ENCODE measurements at places on chromosomes 1 and 21.

DNA sequence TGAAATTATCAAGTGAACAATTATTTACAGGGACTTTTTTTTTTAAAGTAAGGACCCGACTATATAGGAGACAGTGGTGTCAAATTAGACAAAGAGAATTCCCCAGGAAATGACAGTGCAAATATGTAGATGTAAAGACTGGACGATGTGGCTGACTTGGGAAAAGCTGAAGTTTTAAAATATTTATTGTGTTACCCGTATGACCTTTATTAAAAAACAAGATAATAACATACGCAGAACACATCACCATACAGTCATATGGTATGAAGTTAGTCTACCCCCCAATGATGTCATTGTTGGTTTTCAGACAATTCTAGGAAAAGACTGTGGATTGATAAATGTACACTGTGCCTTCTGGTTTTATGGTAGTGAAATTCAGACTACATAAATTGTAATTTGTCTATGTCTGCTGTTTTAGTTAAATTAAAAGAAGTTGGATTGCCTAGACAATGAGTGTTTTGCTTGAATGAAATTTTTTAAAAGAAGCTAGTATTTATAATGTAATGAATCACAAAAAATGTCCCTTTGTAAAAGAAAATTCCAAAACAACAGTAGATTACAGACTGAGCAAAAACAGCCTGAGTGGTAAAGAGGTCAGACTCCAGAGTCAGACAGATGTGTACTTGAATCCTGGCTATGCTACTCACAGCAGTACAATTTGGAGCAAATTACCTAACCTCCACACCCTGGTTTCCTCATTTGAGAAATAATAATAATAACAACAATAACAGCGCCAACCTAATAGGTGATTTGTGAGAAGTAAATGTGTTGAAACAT, 15.5 kb upstream of the PDC start:
- no peak for DNase-seq

DNA sequence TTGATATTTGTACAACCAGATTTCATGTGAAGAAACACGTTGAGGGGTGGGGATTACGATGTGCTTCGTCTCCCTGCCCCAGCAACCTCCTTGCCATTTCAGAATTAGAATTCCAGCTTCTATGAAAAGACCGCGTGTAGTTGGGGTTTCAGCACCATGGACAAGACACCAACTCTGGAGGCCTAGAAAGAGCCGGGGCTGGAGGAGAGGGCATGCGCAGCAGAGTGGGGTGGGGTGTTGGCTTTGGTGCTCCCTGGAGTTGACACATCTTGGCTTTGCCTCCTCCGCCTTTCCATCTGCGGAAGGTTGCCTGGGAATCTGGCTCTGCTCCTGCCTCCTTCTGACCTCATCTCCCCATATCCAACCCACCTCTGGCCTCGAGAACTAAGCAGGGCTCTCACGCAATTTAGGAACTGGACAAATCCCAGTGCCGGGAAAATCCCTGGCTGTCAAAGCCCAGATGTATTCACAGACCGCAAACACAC, 11.8 kb downstream of the HTR6 start:
- DNase-seq = no peak

DNA sequence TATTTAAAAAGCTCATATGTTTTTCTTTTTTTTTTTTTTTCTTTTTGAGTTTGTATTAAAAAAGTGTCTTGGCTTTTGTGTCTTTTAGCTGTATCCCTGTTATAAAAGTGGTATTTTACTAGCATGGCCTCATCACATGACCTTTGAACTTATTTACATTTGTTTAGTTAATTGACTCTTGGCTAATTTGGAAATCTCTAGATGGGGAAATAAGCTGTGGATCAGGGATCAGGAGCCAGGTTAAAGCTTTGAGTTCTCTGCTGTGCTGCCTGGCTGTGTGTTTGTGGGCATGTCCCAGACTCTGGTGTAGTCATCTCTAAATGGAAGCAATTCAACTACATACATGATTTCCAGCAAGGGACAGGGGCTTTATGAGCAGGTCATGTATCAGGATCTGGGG, 56.5 kb downstream of the HHAT start:
- no peak for DNase-seq

GRCh38 chr1:98940722-98941079, 64.0 kb downstream of the PLPPR5 start:
- no peak for DNase-seq

GRCh38 chr1:28898405-28898881, 15.9 kb upstream of the EPB41 start:
- DNase-seq = no peak

DNA sequence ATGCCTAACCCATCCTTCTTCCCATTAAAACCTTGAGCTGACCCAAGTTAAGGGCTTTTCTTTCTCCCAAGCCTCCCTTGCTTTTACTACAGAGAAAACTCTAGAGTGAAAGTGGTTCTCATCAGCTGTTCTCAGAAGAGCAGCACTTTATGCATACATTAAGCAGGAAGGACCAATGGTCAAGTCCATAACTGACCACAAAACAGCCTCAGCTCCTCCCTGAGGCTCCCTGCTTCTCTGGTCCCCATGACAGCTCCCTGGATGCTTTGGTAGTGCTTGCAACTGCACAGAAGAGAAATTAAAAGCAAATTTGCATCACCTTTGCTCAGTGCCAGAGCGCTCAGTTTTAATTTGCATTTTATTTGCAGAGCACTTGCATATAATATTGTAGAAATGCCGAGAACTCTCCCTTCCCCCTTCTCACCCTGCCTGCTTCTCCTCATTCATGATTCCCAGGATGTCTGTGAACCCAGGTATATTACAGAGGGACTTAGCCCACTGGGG, 56.1 kb downstream of the LMX1A start:
- DNase-seq = no peak

DNA sequence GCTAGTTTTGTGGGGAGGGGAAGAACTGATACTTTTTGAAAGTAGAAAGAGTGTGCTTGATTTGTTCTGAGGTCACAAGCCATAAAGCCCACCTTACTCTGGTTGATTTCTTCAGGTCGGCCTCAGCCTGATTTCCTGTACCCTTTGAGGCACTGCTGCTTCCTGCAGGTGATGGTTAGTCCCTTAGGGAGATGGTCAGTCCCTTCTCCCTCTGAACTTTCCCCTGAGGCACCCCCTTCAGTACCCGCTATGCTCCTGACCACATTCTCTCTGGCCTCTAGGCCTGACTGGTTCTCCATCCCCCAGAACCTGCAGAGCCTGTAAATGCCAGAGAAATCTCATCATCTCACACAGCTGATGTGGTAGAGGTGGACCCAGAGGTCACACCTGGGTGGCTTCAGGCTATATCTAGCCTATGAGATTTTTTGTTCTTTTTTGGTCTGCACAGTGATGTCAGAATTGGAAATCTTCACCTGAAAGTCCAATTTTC, 15.0 kb upstream of the ID3 start:
- DNase-seq = no peak

GRCh38 chr1:36199934-36200741, 24.1 kb upstream of the THRAP3 start:
- DNase-seq = no peak

GRCh38 chr1:23436520-23437354, 12.2 kb upstream of the TCEA3 start:
- peak; percentile 36 for DNase-seq

DNA sequence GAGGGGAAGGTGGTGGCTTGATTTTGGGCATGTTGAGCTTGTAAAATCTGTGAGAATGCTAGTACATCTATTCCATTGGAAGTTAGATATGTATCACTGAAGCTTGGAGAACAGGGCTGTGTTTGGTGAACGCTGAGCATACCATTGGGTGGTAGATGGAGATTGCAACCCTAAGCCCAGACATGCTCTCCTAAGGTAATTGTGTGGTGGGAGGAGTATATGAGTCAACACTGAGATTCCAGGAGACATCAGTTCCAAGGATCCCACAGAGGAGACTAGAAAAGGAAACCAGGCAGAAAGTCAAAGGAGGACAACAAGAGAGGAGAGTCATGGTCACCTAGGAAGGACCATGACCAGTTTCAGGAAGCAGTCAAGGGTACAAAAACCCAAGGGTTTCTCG, 60.4 kb downstream of the KIF21B start:
- DNase-seq = no peak

DNA sequence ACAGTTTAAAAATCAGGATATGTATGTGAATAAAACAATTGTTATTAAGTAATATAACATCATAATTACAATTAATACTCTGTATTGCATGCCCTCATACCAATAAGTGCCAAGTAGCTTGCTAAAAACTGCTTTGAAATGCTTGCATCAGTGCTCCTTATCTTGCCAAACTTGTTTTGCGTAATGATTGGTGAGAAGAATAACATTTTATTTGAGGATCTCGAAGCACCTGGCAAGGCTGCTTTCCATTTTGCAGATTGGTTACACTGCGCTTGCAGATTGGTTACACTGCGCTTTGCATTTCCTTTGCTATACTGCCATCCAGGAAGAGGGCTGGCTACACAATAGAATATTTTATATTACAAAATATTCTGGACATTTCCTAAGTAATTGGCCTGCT, 1.7 kb upstream of the PBX1 start:
- DNase-seq = no peak

DNA sequence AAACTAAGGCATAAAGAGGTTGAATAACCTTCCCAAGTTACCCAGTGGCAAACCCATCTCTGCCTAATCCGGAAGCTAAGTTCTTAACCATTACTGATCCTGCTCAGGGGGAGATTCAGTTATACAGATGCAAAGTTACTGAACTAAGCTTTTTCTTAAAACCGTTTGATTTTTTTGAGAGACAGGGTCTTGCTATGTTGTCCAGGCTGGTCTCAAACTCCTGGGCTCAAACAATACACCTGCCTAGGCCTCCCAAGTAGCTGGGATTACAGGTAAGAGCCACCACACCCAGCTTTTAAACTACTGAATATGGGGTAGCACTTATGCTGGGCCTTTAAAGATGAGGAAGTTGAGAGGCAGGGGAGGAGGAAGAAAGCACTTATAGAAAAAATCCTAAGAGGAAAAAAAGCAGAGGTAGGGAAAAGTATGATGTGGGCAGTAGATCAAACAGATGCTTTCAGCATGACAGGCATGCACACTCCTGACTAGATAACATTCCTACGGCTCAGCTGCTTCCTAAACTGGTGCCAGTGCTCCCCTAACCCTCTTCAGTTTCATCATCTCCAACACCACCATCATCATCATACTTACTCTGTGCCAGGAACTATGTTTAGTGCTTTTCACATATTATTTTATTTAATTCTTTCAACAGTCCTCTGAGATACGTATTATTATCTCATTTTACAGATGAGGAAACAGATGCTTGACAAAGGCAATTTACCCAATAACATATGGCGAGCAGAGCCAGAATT, 5.8 kb downstream of the PAFAH2 start:
- DNase-seq = no peak

GRCh38 chr1:145995148-145995881, 1.1 kb downstream of the TXNIP start:
- DNase-seq = no peak

DNA sequence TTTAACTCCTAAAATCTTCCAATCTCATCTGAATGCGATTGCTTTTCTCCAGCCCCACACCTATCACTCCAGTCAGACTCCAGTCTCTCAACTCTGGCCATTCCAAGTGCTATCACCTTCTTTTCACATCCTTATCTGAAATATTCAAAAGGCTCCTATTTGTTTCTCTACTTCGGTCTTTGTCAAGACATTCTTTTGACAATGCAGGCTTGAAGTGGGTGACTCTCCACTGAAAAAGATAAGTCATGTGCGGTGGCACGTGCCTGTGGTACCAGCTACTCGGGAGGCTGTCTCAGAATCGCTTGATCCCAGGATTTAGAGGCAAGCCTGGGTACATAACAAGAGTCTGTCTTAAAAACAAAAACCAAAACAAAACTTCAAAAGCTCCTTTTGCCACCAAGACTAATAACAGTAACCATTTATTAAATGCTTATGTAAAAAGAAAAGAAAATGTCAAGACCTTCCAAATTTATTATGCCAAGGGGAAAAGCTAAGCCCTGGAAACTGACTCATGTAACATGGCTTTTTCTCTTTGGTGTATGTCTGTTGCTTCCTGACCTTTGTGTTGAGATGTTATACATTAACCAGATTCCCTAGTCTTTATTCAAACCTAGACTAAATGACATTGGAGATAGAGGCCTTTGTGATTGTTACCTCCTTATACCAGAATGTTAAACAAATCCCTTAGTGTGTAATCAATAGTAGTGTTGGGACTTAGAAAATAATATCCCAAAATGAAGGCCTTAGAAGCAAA, 3.6 kb downstream of the ALG14 start:
- no peak for DNase-seq

- no peak for DNase-seq
Measured at GRCh38 chr21:35984654-35985361, 75.5 kb downstream of the SETD4 start.

- no peak for DNase-seq
Measured at GRCh38 chr1:152959801-152960451, 10.5 kb upstream of the SPRR4 start.

DNA sequence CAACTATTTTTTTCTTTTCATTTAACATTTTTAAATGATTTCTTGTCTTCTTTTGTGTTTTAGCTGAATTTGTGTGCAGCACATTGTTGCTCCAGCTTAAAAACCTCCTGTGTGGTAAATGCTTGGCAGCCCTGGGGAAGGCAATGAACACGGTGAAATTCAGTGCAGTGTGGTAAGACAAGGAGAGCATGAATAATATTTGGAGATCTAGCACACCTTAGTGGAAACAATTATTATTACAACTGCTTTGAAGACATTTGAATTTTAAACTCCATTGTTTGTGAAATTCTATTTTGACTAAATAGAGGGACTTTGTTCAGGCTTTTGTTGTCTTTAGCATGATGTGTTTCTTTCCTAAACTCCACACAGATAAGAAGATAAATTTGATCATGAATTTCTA, 242.6 kb upstream of the CXADR start:
- no peak for DNase-seq

- DNase-seq = no peak
Measured at GRCh38 chr21:15309022-15309590, 244.3 kb upstream of the NRIP1 start.

All from stimulated activated CD4-positive, alpha-beta T cell treated with anti-CD3 and anti-CD28 coated beads, Interleukin-4, amount 100 ng/mL, for 4 hours (primary cell).